ENCODE measurements at places on chromosomes 6 and 20. TPM values are rescaled to one million over a fixed set of nuclear protein-coding genes. Genes with fewer than 3 reads are reported as not detected.

Gene BCKDHB
- 11.5 TPM for total RNA-seq

DNA sequence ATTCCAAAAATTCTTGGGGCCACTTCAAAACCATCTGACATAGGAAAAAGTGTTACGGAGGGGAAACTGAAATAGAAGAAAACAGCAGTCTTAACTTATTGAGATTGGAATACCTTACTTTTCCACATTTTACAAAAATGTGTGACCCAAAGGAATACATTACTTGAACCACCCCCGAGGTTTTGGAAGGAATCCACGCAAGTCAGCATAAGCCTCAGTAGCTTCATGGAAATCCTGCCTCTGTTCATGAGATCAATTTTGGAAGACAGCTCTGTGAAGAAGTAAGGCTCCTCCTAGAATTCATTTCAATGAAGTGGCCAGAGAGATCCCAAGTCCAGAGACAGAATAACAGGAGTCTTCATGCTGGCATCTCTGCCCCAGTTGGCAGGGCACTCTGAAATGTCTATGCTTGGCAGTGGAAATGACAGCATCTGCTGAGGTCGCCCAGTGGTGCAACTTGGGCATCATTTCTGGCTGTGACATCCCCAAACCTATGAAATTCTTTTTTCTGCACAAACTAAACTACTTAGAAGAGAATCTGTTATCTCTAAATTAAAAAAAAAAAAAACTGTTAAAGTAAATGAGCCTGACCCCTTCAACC is 132.5 kb downstream of the EPM2A start:
- no peaks in the 10 kb centered on the region for H3K4me1 ChIP-seq
- no peaks in the 10 kb centered on the region for H3K36me3 ChIP-seq
- H3K27ac ChIP-seq, result no peak overlapping the region
- no peaks in the 10 kb centered on the region for H3K27me3 ChIP-seq
- no peak for DNase-seq

DNA sequence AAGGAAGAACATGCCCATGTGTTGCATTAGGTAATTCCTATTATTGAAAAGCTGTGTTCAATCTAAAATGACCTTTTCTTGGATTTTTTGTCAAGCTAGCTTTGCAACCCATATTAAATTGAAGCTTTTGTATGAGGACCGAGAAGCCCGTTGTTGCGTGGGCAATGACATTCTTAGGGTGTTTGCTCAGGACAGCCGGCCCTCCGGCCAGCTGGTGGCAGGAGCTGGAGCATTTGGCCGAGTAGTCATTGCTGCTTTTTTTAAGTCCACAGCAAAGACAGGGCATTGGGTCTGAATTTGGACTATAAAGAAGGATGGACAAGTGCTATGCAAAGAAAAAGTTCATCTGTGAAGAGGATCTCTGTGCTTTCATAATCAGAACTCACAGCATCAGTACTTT is 365.8 kb downstream of the SAMD5 start:
- no peaks in the 10 kb centered on the region for H3K36me3 ChIP-seq
- H3K27ac ChIP-seq, result no peak overlapping the region
- no peaks in the 10 kb centered on the region for H3K27me3 ChIP-seq
- no peak overlapping the region for H3K4me3 ChIP-seq

Gene BLTP3A
- total RNA-seq, result 12.9 TPM

GRCh38 chr6:81806793-81807565 is 54.5 kb upstream of the TENT5A start:
- no peaks in the 10 kb centered on the region for H3K27me3 ChIP-seq
- H3K4me1 ChIP-seq, result no peaks in the 10 kb centered on the region
- no peak overlapping the region for H3K27ac ChIP-seq
- H3K36me3 ChIP-seq, result no peaks in the 10 kb centered on the region
- H3K4me3 ChIP-seq, result no peak overlapping the region

- H3K27ac ChIP-seq, result peak overlapping the region; percentile 27
- no peak overlapping the region for H3K4me3 ChIP-seq
- no peaks in the 10 kb centered on the region for H3K4me1 ChIP-seq
- H3K27me3 ChIP-seq, result no peaks in the 10 kb centered on the region
- H3K36me3 ChIP-seq, result no peaks in the 10 kb centered on the region
Measured at GRCh38 chr20:10352934-10353824, 80.8 kb downstream of the MKKS start.

DNA sequence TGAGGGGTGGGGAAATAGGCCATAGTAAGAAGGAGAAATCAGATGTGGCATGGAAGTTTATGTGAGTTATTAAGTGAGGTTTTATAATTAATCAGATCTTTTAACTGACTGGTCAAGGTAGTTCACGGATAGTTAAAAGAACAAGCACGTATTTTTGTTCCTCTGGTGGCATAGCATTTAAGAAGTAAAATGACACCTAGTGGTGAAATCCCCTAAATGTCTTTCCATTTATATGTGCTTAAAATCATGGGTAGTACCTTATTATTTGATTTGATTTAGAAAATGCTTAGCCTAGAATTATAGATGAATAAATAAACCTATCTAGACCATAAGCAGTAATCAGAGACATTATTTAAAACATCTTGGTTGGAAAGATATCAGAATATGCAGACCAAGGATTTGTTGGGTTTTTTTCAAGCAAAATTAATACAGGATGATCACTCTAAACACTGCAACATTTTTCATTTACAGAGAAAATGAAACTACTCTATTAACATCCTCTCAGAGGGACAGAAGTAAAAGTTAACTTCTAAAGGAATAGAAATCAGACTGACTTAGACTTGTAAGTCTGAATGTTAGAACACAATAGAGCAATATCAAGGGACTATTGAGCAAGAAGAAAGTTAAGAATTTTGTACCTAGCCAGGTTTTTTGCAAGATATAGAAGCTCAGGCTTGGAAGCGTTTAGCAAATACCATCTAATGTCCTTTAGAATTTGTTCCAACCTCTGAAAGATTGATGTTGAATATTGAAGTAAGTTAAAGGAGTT is 81.1 kb downstream of the STXBP5 start:
- peaks cover 45% of the 10 kb centered on the region for H3K4me1 ChIP-seq
- H3K27me3 ChIP-seq, result no peaks in the 10 kb centered on the region
- no peak for DNase-seq

DNA sequence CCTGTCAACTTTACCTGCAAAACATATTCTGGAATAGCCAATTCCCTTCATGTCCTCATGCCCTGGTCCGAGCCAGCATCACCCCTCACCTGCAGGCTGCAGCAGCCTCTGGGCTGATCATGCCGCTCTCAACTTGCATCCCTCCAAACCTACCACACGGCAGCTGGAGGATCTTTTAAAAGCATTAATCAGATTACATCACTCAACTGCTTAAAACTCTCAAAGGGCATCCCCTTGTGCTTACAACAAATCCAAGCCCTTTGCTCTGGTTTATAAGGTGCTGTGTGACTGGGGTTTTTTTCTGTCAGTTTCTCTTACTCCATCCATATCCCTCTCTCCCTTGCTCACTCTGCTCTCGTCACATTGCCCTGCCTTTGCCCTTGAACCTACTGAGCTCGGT is 24.0 kb downstream of the CD40 start:
- no peak overlapping the region for H3K27ac ChIP-seq
- no peaks in the 10 kb centered on the region for H3K36me3 ChIP-seq
- H3K4me1 ChIP-seq, result peaks cover 6% of the 10 kb centered on the region

- no peak overlapping the region for H3K27ac ChIP-seq
- no peaks in the 10 kb centered on the region for H3K4me1 ChIP-seq
- no peak overlapping the region for H3K4me3 ChIP-seq
- no peaks in the 10 kb centered on the region for H3K36me3 ChIP-seq
- no peaks in the 10 kb centered on the region for H3K27me3 ChIP-seq
Measured at GRCh38 chr6:21454262-21454661, 139.3 kb upstream of the SOX4 start.

- no peaks in the 10 kb centered on the region for H3K36me3 ChIP-seq
- H3K27ac ChIP-seq, result no peak within 1 kb of the TSS
- peak; percentile 65 for DNase-seq
Measured at GRCh38 chr6:34465531-34466241, at the start of gene PACSIN1. Gene PACSIN1, plus strand, starts transcription at chr6:34466076. Its CDS starts 60,230 bp downstream, at chr6:34526306.

- H3K27ac ChIP-seq, result peak overlapping the region; percentile 84
- H3K36me3 ChIP-seq, result peaks cover 4% of the 10 kb centered on the region
- peak overlapping the region; percentile 93 for H3K4me3 ChIP-seq
- H3K4me1 ChIP-seq, result peaks cover 37% of the 10 kb centered on the region
- no peaks in the 10 kb centered on the region for H3K27me3 ChIP-seq
Measured at GRCh38 chr6:3259491-3259958, 778 bp downstream of the PSMG4 start.

DNA sequence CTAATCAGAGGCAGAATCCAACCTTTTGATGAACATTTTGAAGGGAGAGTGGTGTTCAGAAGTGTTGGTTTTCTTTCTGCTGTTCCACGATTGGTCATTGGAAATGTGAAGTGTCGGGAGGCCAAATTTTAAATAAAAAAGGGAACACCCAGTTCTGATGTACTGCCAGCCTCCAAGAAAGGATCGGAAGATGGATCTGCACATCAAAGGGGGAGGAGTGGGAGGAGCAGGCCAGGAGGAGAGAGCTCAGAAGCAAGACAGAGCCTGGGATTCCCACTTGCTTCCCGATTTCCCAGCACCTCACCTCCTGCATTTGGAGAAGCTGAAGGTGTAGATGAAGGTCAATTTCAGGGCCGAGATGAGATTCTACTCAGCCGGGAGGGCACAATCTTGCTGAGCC is 55.9 kb upstream of the NAA20 start:
- peaks cover 6% of the 10 kb centered on the region for H3K36me3 ChIP-seq
- DNase-seq, result no peak
- H3K27me3 ChIP-seq, result no peaks in the 10 kb centered on the region
- H3K4me1 ChIP-seq, result peaks cover 24% of the 10 kb centered on the region
- no peak overlapping the region for H3K27ac ChIP-seq
- no peak overlapping the region for H3K4me3 ChIP-seq

Gene SMOC2
- total RNA-seq, result 31.4 TPM

Gene ZFP57
- not detected for total RNA-seq

Gene FAM83C
- not detected for total RNA-seq

DNA sequence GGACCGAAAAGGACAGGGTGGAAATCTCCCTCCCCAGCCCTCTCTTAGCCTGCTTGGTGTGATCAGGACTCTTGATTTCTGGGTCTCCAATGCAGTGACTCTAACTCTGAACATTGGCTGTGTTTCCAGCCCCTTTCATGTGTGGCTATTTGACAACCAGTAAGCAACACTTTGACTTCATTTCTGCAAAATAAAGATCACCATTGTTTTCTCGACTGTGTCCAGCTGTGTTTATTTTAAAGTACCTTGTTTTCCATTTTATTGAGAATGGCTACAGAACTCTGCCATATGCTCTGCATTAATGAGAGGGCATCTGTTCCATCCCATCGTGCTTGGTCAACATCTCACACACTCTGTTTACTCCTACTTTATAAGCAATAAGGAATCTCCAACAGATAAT is 60.9 kb upstream of the TAGAP start:
- no peak overlapping the region for H3K4me3 ChIP-seq
- peaks cover 12% of the 10 kb centered on the region for H3K4me1 ChIP-seq
- H3K27me3 ChIP-seq, result no peaks in the 10 kb centered on the region
- H3K36me3 ChIP-seq, result no peaks in the 10 kb centered on the region
- DNase-seq, result no peak

DNA sequence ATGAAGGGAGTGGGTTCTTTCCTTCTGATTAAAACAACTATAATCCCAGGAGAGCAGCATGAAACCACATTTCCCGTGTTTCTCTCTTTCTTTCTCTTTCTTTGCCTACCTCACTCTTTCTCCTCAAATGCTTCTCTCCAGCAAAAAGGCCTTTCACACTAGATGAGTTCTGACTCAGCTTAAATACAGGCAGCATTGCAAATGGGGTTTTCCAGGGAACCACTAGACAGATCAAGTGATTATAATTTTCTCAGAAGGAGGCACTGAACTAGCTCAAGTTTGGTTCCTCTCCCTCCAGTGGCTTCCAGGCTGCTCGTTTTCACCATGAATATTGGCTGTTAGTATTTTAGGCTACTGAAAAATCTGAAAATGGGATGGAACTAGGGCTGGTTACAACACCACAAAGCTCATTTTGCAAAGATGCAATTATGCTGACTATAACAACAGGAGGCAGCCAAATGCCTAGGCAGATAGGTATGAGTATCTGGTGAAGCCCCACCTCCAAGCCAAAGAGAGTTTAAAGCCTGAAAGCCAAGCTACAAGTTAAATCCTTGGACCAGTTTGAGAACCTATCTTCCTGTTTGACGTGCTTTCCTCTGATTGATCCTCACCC is 260.0 kb downstream of the MMUT start:
- H3K4me1 ChIP-seq, result no peaks in the 10 kb centered on the region
- DNase-seq, result no peak
- H3K27me3 ChIP-seq, result no peaks in the 10 kb centered on the region
- no peak overlapping the region for H3K27ac ChIP-seq

DNA sequence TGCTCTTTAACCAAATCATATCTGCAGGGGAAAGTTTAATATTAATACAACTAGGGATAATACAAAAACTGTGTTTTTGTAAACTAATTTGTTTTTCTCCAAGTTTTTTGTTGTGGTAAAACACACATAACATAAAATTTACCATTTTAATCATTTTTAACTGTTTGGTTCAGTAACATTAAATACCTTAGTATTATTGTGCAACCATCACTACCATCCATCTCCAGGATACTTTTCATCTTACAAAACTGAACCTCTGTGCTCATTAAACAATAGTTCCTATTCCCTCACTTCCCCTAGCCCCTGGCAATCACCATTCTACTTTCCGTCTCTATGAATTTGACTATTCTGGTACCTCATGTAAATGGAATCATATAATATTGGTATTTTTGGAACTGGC is 15.9 kb downstream of the BEND6 start:
- no peaks in the 10 kb centered on the region for H3K4me1 ChIP-seq
- DNase-seq, result no peak
- no peaks in the 10 kb centered on the region for H3K27me3 ChIP-seq
- H3K27ac ChIP-seq, result no peak overlapping the region
- H3K36me3 ChIP-seq, result no peaks in the 10 kb centered on the region

DNA sequence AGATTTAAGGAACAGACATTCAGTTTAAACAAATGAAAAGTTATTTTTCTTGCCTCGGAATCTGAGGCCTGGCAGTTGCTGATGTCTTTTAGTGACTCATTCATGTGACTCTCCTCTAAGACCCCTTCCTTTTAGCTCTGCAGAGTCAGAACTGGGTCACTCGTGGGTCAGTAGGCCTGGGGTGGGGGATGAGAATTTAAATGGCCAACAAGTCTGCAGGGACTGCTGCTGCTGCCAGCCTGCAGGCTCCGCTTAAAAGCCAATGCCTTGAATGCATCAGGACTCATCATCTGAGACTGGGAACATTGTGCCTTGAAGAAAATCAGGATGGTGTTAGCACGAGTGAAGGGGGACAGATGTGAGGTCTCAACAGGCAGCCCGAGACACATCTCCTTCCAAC is 404.3 kb downstream of the CDH26 start:
- H3K4me3 ChIP-seq, result no peak overlapping the region
- no peak overlapping the region for H3K27ac ChIP-seq
- H3K4me1 ChIP-seq, result no peaks in the 10 kb centered on the region
- no peaks in the 10 kb centered on the region for H3K27me3 ChIP-seq
- H3K36me3 ChIP-seq, result no peaks in the 10 kb centered on the region

Gene ACTL10
- 4.0 TPM for total RNA-seq

GRCh38 chr6:151286214-151286613 is 46.4 kb downstream of the AKAP12 start:
- no peak overlapping the region for H3K27ac ChIP-seq
- DNase-seq, result no peak
- H3K27me3 ChIP-seq, result no peaks in the 10 kb centered on the region
- no peaks in the 10 kb centered on the region for H3K4me1 ChIP-seq

GRCh38 chr20:53606364-53606985 is 12.8 kb upstream of the ZNF217 start:
- no peak for DNase-seq
- peaks cover 9% of the 10 kb centered on the region for H3K4me1 ChIP-seq
- no peaks in the 10 kb centered on the region for H3K36me3 ChIP-seq
- H3K27ac ChIP-seq, result no peak overlapping the region
